Progenitor cell of endocrine pancreas (in vitro differentiated cells): ENCODE measurements at places on chromosomes 3 and 15.

DNA sequence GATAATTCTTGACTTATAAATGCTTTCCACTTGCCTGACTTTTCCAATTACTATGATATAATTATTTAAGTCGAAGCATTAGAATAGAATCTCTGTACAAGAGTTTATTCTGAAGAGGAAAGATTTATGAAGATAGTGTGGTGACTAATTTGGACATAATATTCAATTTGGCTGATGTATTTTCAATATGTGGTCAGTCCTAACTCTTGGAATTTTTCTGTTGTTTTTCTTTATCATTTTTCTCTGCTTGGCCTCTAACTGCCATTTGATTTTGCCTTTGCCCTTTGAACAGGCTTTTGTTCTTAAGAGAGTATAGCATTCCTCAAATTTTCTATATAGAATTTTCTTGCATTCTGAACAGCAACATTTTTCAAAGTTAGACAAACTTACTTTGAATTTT, 2.6 kb upstream of the MDFIC2 start:
- no peak for DNase-seq

DNA sequence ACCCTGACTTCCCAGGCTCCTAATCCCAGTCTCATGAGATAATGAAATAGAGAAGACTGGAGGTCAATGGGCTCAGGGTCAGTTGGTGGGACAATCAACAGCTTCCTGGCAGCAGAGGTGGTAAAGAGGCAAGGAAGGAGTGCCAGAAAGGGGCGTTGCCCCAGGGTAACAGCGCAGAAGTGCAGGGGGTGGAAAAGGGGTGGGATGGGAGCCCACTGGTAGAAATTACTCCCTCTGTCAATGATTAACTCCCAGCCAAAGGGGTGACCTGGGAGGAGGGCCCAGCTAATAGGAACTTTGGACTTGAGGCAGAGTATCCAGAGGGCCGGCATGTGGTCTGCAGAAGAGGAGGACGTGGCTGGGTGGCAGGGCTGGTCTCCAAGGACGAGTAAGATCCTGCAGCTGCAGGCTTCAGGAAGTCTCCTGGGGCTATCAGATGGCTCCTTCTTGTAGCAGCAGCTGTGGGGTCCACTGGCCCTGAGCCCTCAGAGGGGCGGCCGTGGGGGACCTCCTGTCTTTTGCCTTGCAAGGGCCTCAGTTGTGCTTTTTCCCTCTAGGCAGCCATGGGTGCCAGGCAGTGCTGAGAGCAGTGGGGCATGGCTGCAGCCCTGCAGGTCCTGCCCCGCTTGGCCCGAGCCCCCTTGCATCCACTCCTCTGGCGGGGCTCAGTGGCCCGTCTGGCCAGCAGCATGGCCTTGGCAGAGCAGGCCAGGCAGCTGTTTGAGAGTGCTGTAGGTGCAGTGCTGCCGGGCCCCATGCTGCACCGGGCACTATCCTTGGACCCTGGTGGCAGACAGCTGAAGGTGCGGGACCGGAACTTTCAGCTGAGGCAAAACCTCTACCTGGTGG, 2.3 kb downstream of the GLYCTK start:
- no peak for DNase-seq

DNA sequence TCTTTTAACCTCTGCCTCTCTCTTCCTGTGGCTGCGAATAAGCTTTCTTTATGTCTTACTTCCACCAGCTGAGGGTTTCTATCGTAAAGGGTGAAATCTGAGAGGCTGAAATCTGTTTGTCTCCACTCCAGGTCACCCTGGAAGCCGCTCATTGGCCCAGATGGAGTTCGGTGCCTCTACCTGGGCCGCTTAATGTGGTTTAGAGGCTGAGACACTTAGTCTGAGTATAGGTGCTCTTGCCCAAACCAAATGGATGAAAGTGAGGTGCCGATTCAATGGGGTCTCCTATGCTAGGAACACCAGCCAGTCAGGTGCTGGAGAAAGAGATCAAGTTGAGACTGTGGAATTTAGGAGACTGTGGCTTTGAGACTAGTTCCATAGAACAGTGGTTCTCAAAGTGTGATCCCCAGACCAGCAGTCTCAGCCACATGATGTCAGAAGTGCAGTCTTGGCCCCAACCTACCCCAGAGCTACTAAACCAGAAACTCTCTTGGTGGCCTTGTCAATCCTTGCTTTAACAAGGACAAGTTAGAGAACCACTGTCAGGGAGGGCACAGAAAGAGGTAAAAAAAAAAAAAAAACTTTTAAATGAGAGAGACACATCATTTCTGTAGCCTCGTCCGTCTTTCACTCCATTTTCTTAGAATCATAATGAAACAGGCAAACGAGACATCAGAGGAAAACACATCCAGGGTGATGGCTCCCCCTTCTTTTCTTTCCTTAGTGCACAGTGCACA, 54.9 kb upstream of the CCR2 start:
- no peak for DNase-seq

- no peak for DNase-seq
Measured at GRCh38 chr3:101828691-101829436, 20.4 kb upstream of the NFKBIZ start.

GRCh38 chr3:151979906-151980305, 106.5 kb downstream of the SUCNR1 start:
- DNase-seq = no peak

DNA sequence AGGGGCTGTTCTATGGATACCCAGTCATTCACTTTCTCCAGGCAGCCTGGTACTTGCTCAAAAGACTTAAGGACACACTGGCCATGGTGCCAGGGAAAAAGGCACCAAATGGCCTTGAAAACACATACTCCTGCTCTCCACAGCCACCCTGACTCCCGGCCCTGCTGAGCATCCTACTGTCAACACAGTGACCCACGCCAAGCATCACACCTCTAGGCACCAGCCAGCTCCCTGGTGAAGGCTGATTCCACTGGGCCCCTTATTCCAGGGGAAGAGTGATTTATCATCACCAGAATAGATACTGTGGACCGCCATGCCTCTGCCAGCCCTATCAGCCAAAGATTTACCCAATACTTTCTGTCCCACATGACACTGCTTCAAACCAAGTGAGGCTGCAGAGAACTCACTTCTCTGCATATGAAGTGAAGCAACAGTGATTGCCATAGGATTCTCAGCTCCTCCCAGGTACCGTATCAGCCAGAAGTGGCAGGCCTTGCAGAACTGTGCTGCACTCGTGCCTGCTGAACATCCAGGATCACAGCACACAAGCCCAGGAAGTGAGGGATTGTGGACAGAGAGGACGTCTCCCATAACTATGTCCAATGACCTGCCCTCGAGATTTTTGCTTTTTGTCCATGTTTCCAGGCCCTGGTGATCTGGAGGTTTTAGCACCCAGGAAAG, 63.7 kb downstream of the WHAMM start:
- DNase-seq = no peak

- DNase-seq = no peak
Measured at GRCh38 chr3:42714171-42714852, 11.7 kb upstream of the HHATL start.

DNA sequence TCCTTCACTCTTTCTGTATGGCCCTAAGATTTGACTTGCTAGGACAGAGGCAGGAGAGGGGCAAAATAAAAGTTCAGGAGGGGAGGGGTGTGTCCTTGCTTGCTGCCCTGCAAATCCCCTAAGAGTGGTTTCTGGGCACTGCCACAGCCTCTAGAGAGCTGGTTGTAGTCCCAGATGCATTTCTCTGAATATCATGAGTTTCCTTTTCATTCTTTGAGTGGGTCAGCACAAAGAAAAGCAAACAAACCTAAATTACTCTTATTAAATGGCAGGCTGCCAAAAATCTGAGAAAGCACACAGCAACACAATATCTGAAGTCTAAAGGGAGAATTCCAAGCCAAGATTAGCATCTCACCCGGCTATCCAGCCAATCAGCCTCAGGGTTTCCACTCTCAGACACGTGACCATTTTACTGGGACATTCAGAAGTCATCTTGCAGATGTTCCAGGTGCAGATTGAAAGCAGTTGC, 919.3 kb downstream of the TUSC7 start:
- no peak for DNase-seq

DNA sequence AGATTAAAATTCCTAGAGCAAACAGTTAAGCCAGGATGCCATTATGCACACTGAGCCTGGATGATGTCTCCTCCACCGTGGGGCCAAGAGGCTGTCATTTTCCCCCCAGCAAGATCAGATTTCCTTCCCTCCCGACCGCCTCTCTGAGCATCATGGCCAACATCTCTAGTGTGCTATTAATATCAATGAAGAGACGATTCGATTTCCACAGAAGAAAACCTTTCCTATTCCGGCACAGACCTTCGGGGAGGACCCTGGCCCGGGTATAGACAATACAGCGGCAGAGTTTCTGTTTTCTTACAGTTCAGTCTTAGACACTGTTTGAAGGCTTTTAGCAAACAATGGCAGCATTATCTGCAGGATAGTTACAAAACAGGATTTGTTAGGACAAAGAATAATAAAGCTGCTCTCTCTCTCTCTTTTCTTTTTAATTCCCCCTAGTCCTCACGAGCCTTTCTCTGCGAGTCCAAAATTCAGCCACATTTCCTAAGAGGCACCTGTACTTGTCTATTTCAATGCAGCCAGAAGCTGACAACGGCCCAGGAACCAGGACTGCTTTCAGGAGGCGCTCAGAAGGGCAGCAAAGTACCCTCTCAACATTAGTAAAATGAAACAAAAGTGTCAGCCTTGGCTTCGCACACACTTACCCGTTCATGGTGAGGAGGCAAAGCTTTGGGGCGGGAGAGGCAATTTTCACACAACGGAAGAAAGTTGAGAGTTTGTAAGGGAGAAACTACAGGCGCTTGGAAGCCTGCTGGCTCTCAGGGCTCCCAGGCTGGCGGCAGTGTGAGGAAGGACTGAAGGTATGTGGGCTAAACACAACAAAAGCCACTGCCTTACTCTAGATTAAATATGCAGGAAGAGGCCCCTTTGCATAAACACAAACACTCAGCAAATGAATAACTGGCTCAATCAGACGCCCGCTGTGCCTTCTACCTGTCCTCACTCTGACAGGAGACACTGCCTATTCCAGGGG, 278.0 kb downstream of the FOXP1 start:
- DNase-seq = peak; percentile 14
